Adipocyte (in vitro differentiated cells): ENCODE measurements at places on chromosomes 3 and 15.

GRCh38 chr3:28476764-28477163 lies 128.1 kb upstream of the AZI2 start:
- no peak for DNase-seq

GRCh38 chr15:70160803-70161565 lies 63.3 kb upstream of the TLE3 start:
- no peak for DNase-seq

DNA sequence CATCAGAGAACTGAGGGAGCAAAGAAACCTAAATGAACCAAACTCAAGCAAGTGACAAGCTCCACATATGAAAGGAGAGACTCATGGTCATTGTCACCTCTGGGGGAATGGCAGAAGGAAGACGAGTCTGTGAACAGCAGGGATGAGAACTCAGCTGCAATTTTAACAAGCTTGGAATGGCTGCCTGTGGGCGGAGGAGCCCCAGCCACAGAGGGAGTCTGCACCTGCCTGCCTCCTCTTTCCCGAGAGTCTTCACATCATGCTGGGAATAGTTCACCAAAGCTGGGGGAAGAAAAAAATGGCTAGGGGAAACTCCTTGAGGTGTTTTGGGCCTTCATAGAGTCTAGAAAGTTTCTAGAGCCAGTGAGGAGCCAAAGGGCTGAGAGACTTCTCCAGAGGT lies 21.3 kb upstream of the BHLHE40 start:
- DNase-seq, result no peak

GRCh38 chr15:63382966-63383710 lies 1.5 kb upstream of the CA12 start:
- DNase-seq, result no peak

- DNase-seq, result no peak
Observed at GRCh38 chr3:12182687-12183441, 24.2 kb upstream of the TIMP4 start.

GRCh38 chr3:111143-112069 lies 85.2 kb upstream of the CHL1 start:
- no peak for DNase-seq

GRCh38 chr3:16522834-16523233 lies 9.3 kb upstream of the RFTN1 start:
- DNase-seq, result no peak

DNA sequence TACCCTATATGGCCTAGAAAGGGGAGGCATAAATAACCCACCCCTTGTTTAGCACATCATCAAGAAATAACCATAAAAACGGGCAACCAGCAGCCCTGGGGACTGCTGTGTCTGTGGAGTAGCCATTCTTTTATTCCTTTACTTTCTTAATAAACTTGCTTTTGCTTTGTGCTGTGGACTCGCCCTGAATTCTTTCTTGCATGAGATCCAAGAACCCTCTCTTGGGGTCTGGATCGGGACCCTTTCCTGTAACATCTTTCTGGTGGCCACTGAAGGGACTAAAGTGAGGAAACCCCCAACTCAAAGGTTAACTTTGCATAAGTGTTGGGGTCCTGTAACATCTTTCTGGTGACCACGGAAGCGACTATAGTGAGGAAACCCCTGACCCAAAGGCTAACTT lies 15.7 kb upstream of the HHATL start:
- DNase-seq, result no peak

- no peak for DNase-seq
Observed at GRCh38 chr15:98955961-98956723, 51.5 kb downstream of the PGPEP1L start.

DNA sequence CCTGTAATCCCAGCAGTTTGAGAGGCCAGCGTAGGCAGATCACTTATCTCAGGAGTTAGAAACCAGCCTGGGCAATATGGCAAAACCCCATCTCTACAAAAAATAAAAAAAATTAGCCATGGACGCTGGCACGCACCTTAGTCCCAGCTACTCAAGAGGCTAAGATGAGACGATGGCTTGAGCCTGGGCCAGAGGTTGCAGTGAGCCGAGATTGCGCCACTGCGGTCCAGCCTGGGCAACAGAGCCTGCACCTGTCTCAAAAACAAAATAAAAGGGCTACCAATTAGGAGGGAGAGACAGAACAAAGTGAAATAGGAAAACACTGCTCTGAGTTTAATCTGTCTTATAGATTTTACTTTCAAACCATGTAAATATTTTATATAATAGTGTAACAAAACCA lies 33.8 kb downstream of the MSL2 start:
- DNase-seq, result no peak

- DNase-seq, result no peak
Observed at GRCh38 chr3:134294302-134295280, 43.9 kb upstream of the RYK start.

DNA sequence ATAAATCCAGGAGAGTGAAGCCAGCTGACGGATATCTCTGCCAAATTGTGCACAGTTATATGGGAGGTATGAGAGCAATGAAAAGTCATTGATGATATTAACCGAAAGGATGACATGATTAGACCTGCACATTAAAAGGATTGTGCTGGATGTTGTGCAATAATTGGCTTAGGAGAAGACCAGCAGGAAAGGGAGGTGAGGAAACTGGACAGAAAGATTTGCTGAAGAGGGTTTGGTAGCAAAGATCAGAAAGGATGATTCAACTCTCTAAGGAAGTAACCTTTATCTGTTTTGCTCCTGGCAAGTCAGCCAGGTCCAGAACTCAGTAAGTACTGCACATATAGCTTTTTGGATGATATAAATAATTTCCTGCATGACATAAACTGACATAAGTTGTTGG lies 704.7 kb downstream of the GRM7 start:
- no peak for DNase-seq

GRCh38 chr3:77026904-77027634 lies 12.8 kb upstream of the ROBO2 start:
- DNase-seq, result no peak

DNA sequence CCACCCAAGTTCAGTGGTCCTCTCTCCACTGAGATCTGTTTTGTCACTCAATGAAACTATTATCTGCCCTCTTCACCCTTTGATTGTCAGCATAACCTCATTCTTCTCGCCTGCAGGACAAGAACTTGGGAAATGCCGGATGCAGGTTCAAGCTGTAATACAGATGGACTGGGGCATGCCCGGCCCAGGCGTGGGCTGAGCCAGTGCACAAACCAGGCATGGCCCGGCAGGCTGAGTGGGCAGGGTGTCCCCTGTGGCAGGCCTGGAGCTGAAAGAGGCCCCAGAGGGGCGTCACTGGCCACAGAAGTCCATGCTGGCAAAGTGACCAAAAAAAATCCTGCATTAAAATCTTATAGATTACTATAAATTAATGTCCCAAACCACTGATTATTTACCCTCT lies 638.9 kb upstream of the EPHA6 start:
- no peak for DNase-seq

GRCh38 chr3:99658274-99658673 lies 19.9 kb downstream of the COL8A1 start:
- DNase-seq, result no peak

DNA sequence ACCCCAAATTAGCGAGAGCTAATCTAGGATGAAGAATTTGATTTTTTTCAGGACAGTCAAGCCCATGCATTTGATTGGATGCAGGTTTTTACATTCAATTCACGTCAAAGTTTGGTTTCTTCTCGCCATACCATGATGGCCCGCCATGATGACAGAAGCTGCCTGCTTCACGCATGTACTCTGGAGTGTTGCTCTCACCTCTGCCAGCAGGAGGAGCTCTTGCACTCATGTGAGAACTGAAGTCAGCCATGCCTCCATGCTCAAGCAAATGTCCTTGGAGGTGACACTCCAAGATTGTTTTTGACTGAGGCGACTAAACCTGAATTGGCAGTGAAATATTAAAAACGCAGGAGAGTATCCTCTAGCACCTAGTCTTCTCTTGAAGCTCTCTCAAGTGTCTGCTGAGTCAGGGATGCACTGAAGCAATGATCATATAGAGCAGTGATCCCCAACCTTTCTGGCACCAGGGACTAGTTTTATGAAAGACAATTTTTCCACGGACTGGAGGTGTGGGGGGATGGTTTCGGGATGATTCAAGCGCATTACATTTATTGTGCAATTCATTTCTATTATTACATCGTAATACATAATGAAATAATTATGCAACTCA lies 120.9 kb downstream of the SAMMSON start:
- peak; percentile 31 for DNase-seq

- no peak for DNase-seq
Observed at GRCh38 chr3:15657016-15657415, 55.5 kb downstream of the BTD start.

DNA sequence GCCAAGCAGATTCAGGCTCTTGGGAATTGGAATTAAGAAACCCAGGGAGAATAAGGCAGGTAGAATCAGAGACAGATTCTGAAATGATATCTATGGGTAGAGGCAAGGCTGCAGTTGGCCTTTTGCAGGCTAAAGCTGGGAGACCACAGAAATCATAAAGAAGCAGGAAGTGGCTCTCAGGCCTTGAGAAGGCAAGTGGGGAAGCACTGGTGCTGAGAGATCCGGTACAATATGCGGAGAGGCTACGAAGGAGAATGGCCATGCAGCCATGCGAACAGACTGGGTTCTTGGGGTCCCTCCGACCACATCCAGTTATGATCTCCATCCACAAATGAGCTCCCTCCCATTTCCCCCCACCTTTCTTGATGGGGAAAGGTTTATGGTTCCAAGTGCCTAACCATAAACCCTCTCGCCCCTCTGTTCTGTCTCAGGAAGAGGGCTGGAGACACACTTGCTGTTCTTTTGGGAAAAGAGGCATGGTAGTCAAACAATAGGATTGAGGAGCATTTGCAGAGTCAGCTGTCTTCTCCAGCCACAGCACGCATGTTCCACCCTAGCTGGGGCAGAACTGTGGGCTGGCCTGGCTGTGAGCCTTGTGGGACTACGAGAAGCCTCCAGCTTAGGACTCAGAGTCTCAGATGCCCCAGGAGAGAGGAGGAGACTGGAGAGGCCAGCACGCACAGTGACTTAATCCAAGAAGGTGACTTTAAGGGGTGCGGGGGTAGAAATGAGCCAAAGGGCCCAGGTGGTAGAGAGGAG lies 99.6 kb downstream of the RPLP1 start:
- DNase-seq, result no peak

- no peak for DNase-seq
Observed at GRCh38 chr3:33394403-33395054, 45.7 kb downstream of the UBP1 start.

DNA sequence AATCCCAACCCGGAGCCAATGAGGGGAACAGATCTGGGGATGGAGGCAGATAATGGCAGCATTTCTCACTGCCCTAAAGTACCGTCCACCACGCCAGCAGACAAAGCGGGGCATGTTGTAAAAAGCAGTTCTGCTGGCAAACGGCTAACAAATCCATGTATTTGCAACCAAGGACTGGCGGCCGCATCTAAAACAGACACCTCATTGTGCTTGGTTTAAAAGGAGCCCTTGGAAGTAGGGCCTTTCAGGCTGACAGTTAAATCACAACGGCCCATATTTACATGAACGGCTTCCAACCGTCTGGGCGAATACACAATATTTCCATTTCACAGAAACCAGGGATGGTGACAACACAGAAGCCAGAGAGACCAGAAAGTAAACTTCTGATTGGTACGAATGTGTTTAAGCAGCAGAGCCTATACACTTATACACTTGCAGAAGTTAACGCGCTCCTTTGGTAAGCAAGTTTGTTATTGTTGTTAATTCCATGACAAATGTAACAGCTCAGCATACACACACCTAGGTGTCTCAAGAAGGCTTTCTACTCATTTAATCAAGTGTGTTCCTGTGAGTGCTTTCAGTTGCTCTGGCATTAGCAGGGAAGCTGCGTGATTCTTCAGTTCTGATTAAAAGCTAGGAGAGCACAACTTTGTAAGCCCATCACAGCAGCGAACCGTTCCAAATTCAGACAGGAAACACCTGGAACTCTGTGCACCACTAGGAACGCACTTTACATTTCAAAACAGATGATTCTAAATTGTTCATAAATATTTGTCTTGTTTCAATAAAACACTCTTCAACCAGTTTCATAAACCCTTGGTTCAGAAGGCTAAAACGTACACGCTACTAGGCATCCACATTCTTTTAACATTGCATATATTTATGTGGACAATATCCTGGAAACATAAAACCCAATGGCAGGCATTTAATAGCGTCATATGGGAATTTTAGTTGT lies 112.9 kb downstream of the PDZRN3 start:
- DNase-seq, result no peak

GRCh38 chr3:99429502-99429901 lies 208.9 kb upstream of the COL8A1 start:
- DNase-seq, result peak; percentile 50

- DNase-seq, result no peak
Observed at GRCh38 chr3:39414421-39414907, 7.9 kb downstream of the RPSA start.

DNA sequence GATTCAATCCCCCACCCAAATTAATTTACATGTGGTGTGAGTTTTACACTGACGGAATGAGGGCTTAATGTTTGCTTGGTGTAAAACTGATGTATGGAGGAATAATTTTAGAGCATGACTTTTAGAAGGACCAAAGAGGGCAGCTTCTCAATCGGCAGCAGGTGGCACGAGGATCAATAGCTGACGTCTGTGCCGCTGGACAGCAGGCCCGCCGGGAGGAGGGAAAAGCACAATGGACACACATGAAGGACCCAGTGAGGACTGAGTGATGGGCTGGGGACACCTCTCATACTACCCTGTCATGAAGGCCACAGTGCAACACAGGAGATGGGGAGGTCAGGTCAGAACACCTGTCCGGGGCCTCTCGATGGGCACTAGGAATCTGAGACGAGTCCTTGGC lies 61.4 kb upstream of the NSMCE3 start:
- no peak for DNase-seq

DNA sequence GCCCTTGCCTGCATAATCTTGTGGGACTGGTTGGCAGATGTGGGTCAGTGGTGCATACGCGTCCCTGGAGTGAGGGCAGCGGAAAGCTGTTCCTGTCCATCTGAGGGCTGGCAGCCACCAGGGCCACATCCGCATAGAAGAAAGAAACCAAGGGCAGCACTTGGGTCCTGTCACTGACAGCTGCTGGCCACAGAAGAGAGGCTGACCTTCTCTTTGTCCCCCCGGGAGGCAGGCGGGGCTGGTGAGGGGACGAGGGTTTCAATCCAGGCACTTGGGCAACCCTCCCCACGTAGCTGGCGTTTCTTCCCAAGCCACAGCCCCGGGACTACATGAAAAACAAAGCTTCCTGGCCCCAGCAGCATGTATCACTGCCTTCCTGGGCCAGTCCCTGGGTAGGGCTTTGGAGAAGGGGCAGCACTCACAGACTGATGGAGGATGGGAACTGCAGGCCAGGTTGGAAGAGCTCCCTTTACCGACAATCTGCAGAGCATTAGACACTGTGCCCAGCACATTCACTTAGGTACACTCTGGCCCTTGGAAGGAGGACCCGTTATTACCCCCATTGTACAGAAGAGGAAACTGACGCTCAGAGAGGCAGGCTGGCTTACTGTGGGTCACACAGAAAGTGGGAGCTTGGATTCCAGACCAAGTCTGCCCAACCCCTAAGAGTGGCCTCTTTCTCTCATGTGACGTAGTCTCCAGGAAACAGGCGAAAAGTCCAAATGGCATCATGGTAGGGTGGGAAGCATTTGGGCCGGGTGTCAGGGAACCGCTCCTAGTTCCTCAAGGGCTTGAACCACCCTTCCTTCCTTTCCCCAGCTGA lies 78.8 kb upstream of the SLC6A6 start:
- DNase-seq, result no peak

- no peak for DNase-seq
Observed at GRCh38 chr15:24772266-24772665, 96.7 kb downstream of the NPAP1 start.

GRCh38 chr3:108940166-108940565 lies 13.5 kb downstream of the GUCA1C start:
- DNase-seq, result no peak
